ENCODE measurements at places on chromosomes 2 and 18.

GRCh38 chr2:222076973-222077690 lies 221.7 kb downstream of the PAX3 start:
- DNase-seq = no peak

DNA sequence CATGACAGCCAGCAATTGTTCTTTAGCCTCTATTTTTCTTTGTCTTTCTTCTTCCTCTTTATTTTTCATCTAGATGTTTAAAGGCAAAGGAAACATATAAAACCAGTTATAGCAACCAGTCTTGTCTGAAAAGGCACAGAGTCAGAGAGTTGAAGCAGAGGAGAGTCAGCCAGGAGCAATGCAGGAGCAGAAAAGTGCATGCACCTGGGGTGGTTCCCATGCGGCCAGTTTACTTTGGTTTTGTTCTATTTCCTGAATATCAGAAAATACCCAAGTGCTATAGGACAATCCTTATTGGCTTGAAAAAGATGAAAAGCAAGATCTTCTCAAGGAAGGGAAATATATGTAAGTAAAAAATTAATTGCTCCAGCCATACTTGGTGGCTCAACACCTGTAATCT lies 44.9 kb downstream of the CFAP210 start:
- DNase-seq = no peak

DNA sequence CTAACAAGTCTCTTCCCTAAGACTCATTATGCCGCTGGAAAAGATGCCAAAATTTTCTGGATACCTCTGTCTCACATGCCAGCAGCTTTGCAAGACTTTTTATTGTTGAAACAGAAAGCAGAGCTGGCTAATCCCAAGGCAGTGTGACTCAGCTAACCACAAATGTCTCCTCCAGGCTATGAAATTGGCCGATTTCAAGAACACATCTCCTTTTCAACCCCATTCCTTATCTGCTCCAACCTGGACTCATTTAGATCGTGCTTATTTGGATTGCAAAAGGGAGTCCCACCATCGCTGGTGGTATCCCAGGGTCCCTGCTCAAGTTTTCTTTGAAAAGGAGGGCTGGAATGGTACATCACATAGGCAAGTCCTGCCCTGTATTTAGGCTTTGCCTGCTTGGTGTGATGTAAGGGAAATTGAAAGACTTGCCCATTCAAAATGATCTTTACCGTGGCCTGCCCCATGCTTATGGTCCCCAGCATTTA lies 26.3 kb downstream of the DHRS9 start:
- no peak for DNase-seq

- no peak for DNase-seq
These were observed 3.6 kb downstream of the ERFE start for GRCh38 chr2:238162251-238162845.
